Daoy (cell line): ENCODE measurements at places on chromosomes 4 and X. TPM values are rescaled to one million over a fixed set of nuclear protein-coding genes. Genes with fewer than 3 reads are reported as not detected.
A peak's percentile ranks its signal among the peaks of the same experiment; 100 is the strongest.

GRCh38 chr4:10185518-10186227 is 69.1 kb upstream of the WDR1 start:
- DNase-seq = no peak

GRCh38 chr4:78079726-78080430 is 22.8 kb downstream of the FRAS1 start:
- DNase-seq = no peak

- peak; percentile 22 for DNase-seq
Measured at GRCh38 chr4:107913283-107913899, 18.0 kb upstream of the CYP2U1 start.

GRCh38 chr4:149706942-149707341 is 108.7 kb downstream of the IQCM start:
- DNase-seq = no peak

DNA sequence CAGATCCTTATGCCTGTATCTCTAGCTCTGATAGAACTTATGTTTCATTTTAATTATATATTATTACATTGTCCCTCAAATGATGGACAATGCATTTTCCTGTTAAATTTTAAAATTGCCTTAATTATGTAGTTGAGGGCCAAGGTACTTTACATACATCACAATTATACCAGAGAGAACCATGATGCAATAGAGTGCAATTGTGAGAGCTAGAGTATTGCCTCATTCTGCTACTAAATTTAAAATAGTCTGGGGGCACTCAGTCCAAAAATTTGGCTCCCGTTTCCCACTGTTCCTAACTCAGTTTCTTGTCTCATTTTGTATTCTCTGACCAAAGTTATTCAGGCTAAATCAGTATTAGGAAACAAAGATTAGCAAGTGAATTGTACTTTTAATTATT is 378.5 kb upstream of the ZFP42 start:
- DNase-seq = no peak

DNA sequence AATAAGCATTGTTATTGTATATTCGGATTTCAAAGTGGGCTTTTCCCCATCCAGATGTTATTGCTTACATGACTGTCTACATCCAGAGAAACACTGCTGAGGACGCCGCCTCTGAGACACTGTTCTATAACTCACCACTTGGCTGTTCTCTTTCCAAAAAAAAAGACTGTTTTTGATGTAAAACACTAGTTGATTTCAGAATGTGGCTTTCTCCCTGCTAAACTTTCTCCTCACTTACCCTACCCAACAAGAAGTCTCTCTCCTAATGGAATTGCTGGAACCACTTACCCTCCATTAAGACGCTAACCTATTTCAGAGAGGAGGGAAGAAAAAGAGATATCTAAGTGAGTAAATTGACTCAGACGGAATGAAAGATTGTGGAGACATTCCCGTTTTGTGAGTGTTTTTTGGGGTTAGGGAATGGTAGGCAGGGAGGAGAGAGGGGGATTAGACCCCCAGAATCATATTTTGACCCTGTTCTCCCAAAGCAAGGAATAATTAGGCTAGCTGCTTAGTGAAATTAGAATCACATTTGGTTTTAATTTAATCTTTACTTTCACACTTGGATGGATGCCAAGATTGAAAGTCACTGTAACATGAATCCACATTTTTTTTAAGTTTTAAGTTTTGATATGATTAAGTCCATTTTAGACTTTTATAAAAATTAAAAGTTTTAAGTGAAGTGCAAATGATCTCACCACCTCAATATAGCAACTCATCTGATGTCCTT is 174.9 kb downstream of the CHIC2 start:
- no peak for DNase-seq

GRCh38 chrX:57134702-57135101 is 2.5 kb downstream of the SPIN2A start:
- DNase-seq = peak; percentile 7

DNA sequence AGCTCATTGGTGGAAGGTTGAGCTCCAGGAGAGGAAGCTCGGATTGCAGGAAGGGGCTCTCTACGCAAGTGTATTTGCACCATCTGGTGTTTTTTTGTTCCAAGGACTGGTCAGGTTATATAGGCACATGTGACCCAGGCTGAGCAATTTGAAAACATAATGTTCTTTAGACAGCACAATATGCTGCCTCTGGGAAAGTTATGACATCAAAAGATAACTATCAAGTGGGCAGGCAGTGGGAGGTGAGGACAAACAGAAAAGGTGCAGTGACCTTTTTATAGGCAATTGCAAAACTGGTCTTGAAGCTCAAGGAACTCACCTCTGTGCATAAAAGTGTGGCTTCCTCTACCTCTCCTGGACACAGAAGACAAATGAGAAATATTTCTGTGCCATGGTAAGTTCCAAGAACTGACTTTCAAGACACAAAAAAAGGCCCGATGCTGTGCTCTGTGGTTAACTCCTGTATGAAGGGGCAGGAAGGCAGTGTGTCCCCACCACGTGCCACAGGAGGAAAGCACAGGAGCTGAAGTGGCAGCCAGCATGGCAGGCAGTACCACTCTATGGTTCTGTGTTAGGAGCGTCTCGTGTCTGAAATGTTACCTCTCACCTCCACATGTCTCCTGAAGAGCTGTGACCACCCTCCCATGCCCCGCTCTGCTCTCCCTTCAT is 128.6 kb downstream of the SHROOM3 start:
- no peak for DNase-seq

PGAM4 gene
- total RNA-seq = not detected in 2 replicates

CYBB gene
- total RNA-seq = 0.23 TPM in 1 of 2 replicates, not detected in the other

DNA sequence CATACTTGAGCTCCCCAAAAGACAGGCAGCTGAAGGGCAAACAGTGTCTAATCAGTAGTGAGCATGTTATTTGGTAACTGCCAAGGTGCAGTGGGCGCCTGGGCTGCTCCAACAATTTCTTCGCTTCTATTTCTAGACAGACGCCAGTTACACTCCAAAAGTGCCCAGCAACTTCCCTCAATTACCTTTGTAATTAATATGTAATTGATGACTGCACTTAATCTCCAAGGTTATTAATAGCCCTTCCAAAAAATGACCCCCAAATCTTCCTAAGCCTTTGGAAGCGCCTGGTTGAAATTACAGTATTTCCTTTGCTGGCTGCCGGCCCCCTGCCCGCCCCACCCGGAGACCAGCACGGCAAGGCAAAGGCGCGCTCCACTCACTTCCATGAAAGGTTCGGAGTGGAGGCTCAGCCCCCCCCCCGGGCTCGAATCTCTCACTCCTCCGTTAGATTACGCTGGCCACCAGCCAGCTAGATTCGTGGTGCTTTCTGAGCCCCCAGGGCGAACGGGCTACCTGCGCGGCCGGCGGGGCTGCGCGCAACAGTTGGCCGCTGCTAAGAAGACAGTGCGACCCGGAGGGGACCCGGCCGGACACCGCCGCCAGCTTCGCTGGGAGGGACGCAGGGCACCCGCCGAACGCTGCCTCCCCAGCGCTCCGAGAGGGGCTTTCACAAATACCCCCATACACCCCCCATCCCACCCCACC is 1.9 kb downstream of the GPC4 start:
- no peak for DNase-seq

DNA sequence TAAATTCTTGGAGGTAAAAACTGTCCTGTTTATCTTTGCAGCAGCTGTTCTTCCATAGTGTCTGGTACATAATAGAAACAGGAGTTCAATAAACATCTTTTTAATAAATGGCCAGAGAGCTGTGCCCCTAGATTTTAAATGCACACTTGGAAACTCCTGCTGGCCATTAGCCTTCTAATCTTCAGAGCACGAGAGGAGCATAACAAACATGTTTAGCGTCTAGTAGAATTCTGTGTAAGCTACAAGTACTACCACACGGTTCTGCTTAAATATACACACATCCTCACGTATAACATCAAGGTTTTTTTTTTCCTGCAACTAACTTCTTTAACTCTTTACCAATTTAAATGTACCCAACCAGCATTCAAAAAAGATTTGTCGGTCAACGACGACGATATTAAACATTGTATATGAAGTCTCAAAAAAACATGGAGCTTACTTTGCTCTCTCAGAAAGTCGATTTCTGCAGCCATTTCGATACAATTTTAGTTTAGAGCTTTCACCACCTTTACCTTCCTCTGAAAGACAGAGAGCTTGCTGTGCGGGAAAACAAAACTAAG is 628 bp downstream of the SCLT1 start:
- no peak for DNase-seq

ASB5 gene
- 0.57 and 0.65 TPM in 2 replicates for total RNA-seq

ERAS gene
- total RNA-seq = not detected in 2 replicates

POU3F4 gene
- 0.06 TPM in 1 of 2 replicates, not detected in the other for total RNA-seq

HTRA3 gene
- 0.11 and 0.27 TPM in 2 replicates for total RNA-seq

LNX1 gene
- 2.5 and 10.2 TPM in 2 replicates for total RNA-seq

DNA sequence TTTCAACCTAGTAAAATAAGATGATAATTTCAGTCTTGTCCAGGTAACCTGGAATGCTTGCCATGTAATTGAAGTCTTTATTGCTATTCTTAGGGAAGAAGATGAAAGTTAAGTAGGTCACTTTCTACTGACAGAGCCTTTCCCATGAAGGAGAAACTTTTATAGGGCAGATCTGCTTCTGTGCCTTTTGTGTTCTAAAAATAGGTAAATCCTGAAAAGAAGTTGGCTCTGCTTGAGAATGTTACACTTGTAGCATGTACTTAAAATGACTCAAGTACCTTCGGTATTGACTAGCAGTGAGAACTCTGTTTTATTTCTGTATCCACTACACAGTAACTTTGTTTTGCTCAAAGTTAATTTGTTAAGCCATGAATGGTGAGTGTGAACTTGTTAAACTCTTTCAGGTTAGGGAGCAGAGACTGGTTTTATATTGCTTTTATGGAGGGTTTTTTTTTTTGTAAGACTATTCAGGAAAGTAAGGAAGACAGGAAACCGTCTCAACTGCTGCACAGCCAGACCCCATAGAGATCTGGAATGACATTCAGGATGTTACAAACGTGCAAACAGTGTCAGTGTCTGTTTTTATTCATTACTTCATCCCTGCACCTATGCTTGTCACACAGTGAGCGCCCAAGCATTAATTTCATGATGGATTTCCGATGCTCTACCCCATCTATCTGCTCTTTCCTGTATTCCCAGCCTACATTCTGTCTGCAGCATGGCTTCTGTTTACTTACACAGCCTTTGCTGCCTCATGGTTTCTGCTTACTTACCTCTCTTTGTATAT is 53.0 kb downstream of the SEPTIN11 start:
- DNase-seq = no peak

DNA sequence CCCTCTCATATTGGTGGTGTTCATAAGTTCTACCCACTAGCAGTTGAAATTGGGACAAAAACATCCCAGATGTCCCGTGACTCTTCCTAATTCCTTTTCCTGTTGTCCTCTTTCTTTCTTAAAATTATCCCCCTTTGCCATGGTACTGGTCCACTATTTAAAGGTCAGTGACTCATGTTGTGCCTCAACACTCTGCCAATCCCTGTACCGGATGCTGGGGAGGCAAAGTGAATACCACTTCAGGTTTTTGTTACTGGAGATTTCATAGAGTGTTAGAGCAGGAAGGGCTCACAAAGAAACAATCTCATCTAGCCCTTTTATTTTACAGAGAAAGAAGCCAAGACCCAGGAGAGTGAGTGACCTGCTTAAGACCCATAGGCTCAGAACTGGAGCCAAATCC is 24.6 kb downstream of the SEPTIN11 start:
- no peak for DNase-seq

- no peak for DNase-seq
Measured at GRCh38 chrX:13654116-13654515, 1.2 kb downstream of the TCEANC start.

GRCh38 chr4:77015390-77015789 is 60.4 kb downstream of the CCNI start:
- peak; percentile 16 for DNase-seq

- DNase-seq = no peak
Measured at GRCh38 chr4:108060686-108061321, 71.1 kb downstream of the HADH start.

ARHGAP10 gene
- total RNA-seq = 7.7 and 9.4 TPM in 2 replicates

GRCh38 chr4:16794816-16795445 is 103.5 kb downstream of the LDB2 start:
- DNase-seq = peak; percentile 7

GRCh38 chr4:36208893-36209473 is 35.3 kb downstream of the ARAP2 start:
- DNase-seq = no peak

DNA sequence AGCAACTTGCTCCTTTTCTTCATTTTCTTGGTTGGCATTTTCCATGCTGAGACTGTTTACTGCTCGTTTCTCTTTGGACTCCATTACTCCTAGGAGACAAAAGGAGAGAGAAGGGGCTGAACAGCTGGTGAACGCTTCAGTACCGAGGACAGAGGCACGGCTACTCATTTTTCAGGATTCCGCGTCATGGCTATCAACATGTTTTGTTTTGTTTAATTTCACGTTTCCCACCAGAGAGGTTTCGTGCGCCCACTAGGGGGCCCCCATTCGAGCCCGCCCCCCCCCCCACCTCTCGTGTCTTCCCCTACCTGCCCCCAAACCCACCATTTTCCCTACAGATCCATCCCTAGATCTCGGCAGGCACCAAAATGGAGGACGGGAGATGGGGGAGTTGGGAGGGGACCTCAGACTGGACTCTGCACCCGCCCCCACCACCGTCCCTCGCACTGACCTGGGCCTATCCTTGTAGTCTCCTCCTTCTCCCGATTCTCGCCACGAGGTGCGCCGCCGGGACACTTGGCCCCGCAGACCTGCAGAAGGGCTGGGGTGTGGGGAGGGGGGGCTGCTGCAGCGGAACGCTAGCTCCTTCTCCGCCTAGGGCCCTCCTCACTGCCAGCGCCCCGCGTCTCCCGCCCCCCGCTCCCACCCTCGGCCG is 653 bp downstream of the BEX1 start:
- peak; percentile 29 for DNase-seq

XKRX gene
- not detected in 2 replicates for total RNA-seq

TAF7L gene
- 0.06 and 0.17 TPM in 2 replicates for total RNA-seq

DNA sequence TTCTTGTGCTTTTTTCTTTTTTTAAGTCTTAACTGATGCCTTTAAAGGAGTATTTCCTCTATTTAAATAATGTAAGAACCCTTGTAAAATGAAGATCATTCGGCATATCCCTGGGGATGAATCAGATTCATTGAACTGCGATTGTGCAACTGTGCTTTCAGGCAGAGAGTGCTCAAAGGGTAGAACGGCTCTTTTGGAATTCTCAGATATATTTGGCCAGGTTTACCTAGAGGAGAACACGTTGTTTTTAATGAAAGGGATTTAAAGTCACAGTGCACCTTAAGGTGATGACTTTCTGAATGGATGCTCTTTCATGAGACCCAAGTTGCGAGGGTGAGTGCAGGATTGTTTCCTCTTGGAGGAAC is 51.6 kb upstream of the ELOVL6 start:
- no peak for DNase-seq

GRCh38 chrX:129663171-129663570 is 8.4 kb upstream of the APLN start:
- peak; percentile 22 for DNase-seq

HNRNPH2 gene
- 49.1 and 50.6 TPM in 2 replicates for total RNA-seq

- DNase-seq = no peak
Measured at GRCh38 chr4:21898101-21898500, 50.5 kb downstream of the KCNIP4 start.

TGIF2LX gene
- 0.69 and 0.77 TPM in 2 replicates for total RNA-seq
